Pancreas (tissue), 10 donors: ENCODE measurements at places on chromosomes 1 and 21. TPM values are rescaled to one million over a fixed set of nuclear protein-coding genes. Genes with fewer than 3 reads are reported as not detected.
A peak's percentile ranks its signal among the peaks of the same experiment; 100 is the strongest.

PTPRC gene
- total RNA-seq: 7.1 TPM

DMBX1 gene
- not detected for total RNA-seq

RAP1GAP gene
- 53.4 TPM for total RNA-seq

SPAG17 gene
- total RNA-seq: 0.87 TPM

NCMAP gene
- total RNA-seq: 24.7 TPM

GRCh38 chr1:82160036-82160435 is 359.3 kb downstream of the ADGRL2 start:
- DNase-seq: no peak

GRCh38 chr1:30381671-30382365 is 341.6 kb downstream of the MATN1 start:
- no peak for DNase-seq

GRCh38 chr1:197437601-197438000 is 169.5 kb downstream of the CRB1 start:
- DNase-seq: no peak

- peak; percentile 64 for DNase-seq
Observed at GRCh38 chr1:200483491-200484143, 73.8 kb upstream of the ZNF281 start.

GRCh38 chr1:228548788-228549187 is 61.6 kb downstream of the RNF187 start:
- DNase-seq: no peak

DNA sequence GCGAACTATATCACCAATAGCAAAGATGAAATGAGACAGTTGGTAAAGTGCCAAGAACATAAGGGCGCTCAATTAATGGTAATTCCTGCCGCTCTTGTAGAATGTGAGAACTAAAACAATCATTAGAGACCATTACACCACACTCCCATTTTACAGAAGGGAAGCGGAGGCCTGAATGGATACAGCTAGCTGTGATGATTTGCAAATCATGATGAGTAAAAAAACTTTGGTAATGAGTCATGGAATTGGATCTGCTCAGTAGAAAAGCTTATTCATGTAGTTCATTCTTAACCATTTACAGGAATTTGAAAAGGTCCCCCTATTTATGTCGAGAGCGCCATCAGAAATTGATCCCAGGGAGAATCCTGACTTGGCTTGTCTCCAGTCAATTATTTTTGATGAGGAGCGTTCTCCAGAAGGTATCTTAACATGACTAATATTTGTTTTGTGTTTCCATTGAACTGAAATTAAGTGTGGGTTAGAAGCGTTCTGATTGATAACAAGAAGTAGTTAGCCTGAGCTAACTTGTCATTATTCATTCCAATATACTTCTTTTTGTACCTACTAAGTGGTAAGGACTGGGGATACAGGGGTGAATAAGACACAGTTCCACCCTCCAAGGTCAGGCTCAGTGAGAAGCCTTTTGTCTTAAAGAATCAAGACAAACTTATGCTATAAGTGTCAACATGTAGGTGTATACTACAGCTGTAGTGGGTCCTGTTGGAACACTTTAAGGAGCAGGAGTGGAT is 812 bp downstream of the TTC4 start:
- DNase-seq: no peak

DNA sequence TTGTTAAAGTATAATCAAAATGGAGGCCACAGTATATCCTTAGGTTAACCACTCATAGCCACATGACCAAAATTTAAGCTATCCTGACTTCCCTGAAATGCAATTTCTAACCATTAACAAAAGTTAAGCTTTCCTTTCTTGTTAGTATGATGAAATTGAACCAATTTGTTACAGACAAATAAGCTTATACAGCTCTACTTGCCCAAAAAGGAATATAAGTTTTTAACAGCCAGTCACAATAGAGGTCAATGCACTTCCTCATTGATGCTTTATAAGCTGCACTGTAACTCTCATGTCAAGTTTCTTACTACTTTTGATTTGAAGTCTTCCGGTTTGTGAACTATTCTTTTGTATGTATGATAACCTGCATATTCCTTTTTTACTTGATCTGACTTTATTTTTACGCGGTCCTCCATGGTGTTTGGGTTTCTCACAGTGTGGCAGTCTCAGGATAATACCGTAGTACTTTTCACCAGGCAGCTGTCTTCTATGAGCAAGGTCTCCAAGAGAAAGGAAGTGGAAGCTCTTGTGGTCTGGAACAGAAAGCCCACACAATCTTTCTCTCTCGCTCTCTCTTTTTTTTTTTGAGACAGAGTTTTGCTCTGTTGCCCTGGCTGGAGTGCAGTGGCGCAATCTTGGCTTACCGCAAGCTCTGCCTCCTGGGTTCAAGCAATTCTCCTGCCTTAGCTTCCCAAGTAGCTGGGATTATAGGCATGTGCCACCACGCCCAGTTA is 331.6 kb downstream of the SRGAP2C start:
- DNase-seq: no peak

DNA sequence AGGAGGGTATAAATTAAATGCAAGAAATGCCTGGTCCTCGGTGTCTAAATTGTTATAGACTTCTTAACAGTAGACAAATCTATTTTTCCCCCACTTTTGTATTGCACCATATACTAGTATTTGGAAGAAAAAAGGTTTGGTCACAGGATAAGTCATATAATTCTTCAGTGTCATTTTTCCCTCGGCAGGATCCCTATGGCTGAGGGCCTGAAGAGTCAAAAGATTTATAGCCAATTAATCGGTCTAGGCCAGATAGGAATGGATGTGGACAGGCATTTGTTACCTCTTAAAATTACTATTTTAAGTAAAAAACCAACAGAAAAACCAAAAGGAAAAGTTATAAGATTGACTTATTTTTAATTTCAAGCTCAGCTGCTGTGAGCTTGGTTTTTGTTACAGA is 45.6 kb downstream of the CRP start:
- no peak for DNase-seq

GRCh38 chr1:32991819-32992488 is 27.3 kb upstream of the RNF19B start:
- DNase-seq: no peak
